Upper lobe of right lung (tissue), 1 donor: ENCODE measurements at places on chromosomes 5 and 9. TPM values are rescaled to one million over a fixed set of nuclear protein-coding genes. Genes with fewer than 3 reads are reported as not detected.

GRCh38 chr5:141440341-141440740 lies 10.0 kb downstream of the PCDHGA12 start:
- DNase-seq = no peak

GRCh38 chr5:21398511-21398910 lies 1410.5 kb upstream of the CDH18 start:
- no peak for DNase-seq

DNA sequence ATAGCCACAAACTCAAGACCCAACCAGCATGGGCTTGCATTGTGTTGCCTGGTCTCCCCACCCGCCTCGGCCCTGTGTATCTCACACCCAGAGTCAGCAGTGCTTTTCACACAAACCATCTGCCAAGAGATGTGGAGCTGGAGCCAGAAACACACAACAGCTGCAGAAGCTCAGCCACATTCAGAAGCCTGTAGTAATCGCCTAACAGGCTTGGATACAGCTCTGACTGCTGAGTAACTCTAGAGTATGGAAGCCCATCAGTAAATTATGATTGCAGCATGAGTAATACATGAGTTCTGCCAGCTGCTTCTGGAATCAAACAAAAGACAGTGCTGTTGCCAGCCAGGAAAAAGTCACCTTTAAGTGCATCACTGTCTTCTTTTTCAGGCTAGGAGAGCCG lies 16.0 kb downstream of the TEK start:
- no peak for DNase-seq

- no peak for DNase-seq
Observed at GRCh38 chr9:99052815-99053715, 51.8 kb upstream of the TGFBR1 start.

DNA sequence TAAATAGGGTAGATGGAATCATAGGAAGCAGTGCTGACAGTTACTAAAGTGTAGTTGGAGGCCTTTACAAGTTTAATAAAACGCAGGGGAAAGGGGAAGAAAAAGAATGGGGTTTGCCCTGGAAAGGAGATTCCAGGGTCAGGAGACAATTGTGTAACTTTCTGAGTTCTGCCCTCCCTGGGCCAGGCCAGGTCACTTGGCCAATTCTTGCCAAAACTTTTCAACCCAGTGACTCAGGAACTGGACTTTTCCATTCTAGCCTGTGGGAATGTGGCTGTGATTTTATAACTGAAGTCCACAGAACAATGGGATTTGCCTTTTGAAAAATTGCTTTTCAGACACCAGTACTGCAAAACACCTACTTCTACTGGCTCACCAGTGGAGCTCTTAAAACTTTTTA lies 289.8 kb upstream of the ANKRD55 start:
- no peak for DNase-seq

DNA sequence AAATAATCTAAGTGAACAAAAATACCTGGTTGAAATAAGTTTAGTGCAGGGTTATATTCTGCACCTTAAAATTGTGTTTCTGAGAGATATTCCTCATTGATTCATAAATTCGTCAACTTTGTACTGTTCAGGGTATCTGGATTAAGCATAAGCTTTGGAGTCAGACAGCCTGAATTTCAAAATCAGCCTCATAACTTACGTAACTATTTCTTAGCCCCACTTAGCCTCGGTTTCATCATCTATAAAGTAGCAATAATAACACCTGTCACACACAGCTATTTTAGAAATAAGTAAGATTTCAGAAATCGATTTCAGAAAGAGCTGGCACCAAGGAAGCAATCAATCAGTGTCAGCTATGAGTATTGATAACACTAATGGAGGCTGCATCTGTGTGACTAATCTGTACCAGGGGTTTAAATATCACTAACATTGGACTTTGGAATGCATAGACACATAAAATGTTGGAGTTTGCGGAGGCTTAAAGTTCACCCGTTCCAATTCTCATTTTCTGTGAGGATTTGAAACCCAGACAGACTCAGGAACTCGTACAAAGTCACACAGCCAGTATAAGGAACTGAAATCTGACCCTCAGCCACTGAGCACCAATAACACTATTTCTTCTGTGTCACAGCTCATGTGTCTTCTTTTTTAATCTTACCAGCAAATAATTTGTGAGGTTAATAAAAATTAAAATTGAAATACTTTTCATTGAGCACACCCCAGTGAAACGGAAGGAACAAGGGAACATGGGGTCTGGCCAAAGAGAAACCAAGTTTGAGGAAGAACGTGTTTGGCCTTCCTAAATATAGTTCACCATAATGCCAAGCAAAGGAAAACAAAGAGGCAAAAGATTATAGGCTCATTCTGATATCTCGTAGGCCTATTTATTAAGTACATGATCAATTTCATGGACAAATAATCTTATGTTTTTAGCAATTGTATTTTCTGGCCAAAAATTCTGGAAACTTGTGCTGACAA lies 194.4 kb upstream of the PTGER4 start:
- no peak for DNase-seq

DNA sequence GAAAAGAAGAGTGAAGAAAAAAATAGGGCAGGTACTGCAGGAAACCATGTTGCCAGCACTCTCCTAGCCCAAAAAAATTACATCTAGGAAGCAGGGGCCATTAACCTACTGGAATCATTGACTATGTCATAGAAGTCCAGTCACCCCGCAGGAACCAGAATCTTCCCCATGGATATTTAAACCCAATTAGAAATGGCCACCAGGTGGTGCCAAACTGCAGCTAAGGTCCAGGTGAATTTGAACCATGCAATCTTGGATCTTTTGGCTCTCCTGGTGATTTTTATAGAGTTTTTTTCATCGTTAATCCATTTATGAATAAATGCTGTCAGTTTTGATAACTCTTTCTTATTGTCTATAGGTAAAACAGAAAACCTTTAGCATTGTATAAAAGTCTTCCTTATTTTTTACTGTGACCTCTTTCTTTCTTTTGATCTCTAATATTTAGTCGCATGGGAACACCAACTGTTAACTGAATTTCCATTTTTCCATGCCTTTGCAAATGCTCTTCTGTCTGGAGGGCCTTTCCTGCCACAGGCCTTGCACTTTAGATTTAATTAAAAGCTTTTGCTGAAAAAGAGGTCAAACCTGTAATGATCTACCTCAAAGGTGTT lies 147.5 kb upstream of the FGF10 start:
- DNase-seq = no peak

DNA sequence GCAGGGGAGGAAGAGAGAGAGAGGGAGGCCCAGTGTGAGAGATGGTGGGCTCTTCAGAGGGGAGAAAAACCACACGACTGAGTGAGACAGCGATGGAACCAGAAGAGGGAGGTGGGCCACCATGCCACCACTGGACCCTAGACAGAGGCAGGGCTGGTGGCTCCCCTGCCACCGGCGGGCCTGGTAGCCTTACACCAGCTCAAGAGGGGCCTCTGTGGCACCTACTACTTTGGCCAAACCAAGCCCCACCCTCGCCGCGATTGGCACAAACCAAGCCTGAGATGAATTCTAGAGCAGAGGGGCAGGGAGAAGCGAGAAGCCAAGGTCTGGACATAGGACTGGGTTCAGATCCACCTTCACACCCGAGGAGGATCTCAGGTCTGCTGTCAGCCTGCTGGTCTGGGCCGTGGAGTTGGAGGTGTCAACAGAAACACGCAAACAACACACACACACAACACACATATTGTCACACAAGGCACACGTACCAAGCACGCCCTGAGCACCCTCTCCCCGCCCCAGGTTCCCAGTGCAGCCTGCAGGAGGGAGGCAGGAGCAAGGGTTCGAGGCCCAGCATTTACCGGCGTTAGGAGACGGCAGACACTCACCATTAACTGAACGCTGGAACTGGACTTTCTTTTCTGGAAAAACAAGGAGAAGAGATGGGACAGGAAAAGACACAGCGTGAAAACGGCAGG lies 49.4 kb downstream of the SLC6A7 start:
- DNase-seq = no peak

DNA sequence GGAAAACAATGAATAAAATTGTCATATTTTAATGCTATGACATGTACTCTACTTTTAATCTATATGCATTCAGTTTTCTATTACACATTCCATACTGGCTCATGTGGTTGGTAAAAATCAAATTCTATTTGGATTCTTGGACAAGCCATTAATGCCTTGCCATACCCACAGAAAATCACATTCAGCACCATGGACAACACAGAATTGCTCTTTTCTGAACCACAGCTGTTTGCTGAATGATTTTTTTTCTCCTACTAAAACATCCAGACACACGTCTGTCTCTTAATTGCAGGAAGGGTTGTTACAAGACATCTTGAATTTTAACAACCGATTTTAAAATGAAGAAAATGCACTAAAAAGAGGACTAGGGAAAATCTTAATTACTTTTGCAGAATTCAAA lies 675.6 kb downstream of the BRINP1 start:
- no peak for DNase-seq

DNA sequence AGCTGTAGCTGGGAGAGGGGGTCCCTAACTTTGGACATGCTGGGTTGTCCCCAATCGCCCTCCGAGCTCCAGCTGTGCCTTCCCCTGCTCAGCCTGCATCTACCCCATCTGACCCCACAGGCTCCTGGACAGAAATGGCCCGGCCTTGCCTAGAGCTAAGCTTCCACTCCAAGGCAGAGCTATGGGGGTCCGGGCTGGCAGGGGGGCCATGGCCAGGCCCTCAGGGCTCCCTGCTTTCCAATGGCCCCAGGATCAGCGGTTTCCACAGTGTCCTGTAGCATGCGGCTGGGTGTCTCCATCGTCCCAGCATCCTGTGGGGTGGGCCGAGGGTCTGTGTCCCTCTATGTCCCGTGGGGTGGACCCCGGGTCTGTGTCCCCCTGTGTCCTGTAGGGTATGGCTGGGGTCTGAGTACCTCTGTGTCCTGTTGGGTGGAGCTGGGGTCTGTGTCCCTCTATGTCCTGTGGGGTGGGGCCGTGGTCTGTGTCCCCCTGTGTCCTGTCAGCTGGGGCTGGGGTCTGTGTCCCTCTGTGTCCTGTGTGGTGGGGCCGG lies 130.6 kb downstream of the RXRA start:
- no peak for DNase-seq

DNA sequence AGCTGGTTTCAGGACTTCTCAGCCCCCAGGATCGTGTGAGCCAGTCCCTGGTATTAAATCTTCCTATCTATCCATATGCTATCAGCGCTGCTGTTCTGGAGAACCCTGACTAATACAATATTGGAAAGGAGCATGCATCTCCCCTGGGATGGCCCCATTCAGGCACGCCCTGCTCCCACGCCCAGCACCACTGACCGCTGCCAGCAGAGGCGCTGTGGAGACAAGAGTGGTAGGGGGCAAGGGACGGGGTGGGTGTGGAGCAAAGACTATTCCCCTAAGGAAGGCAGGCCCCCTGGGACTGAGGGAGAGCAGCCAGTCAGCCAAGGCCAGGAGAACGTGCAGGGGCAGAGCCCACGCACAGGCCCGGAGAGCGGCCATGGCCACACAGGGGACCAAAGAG lies 116.0 kb downstream of the VAV2 start:
- no peak for DNase-seq

GRCh38 chr9:82604947-82605656 lies 457.8 kb downstream of the RASEF start:
- no peak for DNase-seq

- DNase-seq = no peak
Observed at GRCh38 chr9:121658166-121658565, 6.7 kb downstream of the DAB2IP start.

Gene BTNL3
- not detected for total RNA-seq

Gene CARTPT
- not detected for total RNA-seq

Gene ANKRD18A
- total RNA-seq = 1.0 TPM

Gene SH3GL2
- total RNA-seq = 3.2 TPM

Gene GARNL3
- total RNA-seq = 8.0 TPM

Gene WDR38
- not detected for total RNA-seq

Gene PCDHB12
- total RNA-seq = 2.8 TPM

Gene NOL6
- total RNA-seq = 36.4 TPM

Gene IFNB1
- not detected for total RNA-seq
